ENCODE measurements at places on chromosomes 6 and 20.

DNA sequence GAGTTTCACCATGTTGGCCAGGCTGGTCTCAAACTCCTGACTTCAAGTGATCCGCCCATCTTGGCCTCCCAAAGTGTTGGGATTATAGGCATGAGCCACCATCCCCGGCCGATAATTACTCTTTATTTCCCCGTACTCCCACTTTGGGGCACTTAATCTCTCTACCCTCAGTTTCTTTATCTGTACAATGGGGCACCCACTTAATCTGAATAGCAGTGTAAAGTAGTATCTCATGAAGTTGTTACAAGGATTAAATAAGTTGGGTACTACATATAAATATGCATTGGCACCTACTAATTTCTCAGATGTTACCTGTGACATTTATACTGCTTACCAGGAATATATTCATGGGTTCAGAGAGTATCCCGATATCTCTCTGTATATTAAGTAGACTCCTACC is 15.2 kb downstream of the GINM1 start:
- no peaks in the 10 kb centered on the region for H3K4me1 ChIP-seq
- DNase-seq, result no peak
- H3K27me3 ChIP-seq, result no peaks in the 10 kb centered on the region
- H3K27ac ChIP-seq, result no peak overlapping the region
- H3K36me3 ChIP-seq, result peaks cover 28% of the 10 kb centered on the region

- peaks cover 2% of the 10 kb centered on the region for H3K27me3 ChIP-seq
- peaks cover 21% of the 10 kb centered on the region for H3K4me1 ChIP-seq
- peaks cover 23% of the 10 kb centered on the region for H3K36me3 ChIP-seq
- peak; percentile 48 for DNase-seq
- peak overlapping the region; percentile 98 for H3K27ac ChIP-seq
These were observed 706 bp downstream of the ZNF184 start for GRCh38 chr6:27472182-27472616.

GRCh38 chr6:155341130-155341828 is 27.0 kb upstream of the TFB1M start:
- no peaks in the 10 kb centered on the region for H3K27me3 ChIP-seq
- H3K36me3 ChIP-seq, result peaks cover 3% of the 10 kb centered on the region
- H3K4me3 ChIP-seq, result no peak overlapping the region
- H3K4me1 ChIP-seq, result no peaks in the 10 kb centered on the region
- no peak for DNase-seq

GRCh38 chr20:17882065-17882833 is 86.3 kb downstream of the SNX5 start:
- H3K4me3 ChIP-seq, result no peak overlapping the region
- H3K4me1 ChIP-seq, result peaks cover 15% of the 10 kb centered on the region
- no peak overlapping the region for H3K27ac ChIP-seq
- no peaks in the 10 kb centered on the region for H3K36me3 ChIP-seq
- H3K27me3 ChIP-seq, result peaks cover 4% of the 10 kb centered on the region

GRCh38 chr6:169984181-169985120 is 233.0 kb downstream of the ERMARD start:
- no peak overlapping the region for H3K27ac ChIP-seq
- H3K27me3 ChIP-seq, result peaks cover 7% of the 10 kb centered on the region
- no peak overlapping the region for H3K4me3 ChIP-seq
- no peak for DNase-seq
- H3K4me1 ChIP-seq, result peaks cover 1% of the 10 kb centered on the region

DNA sequence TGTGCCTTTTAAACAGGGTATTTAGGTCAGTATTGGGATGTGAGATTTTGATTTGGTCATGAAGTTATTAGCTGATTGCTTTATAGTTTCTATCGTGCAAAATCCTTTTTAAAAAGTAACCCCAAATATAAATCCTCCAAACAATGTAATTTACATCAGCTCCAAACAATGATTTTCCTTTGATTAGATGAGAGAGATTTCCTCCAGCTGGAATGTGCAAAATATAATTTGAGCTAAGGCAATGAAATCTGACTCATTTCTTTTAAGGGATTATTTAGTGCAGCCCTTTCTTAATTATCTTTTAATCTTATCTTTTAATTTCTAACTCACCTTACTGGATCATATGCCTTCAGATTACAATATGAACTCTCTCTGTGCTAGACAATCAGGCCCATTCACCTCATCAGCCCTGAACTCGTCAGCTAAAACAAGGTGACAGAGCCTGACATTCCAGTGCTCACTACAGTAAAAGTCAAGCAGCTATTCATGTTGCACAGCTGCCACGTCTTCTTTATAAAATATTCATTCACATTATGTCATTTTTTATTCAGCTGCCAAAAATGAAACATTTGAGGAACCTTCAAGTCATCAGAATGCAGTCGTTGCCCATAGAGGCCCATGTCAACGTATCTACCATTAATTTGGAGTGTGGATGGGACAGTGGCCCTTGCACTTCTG is 440.1 kb downstream of the CBLN4 start:
- H3K4me3 ChIP-seq, result no peak overlapping the region
- peaks cover 4% of the 10 kb centered on the region for H3K36me3 ChIP-seq
- H3K27me3 ChIP-seq, result no peaks in the 10 kb centered on the region

GRCh38 chr6:146364816-146365594 is 178.6 kb upstream of the RAB32 start:
- H3K27ac ChIP-seq, result no peak overlapping the region
- H3K4me1 ChIP-seq, result peaks cover 11% of the 10 kb centered on the region
- no peaks in the 10 kb centered on the region for H3K36me3 ChIP-seq
- no peaks in the 10 kb centered on the region for H3K27me3 ChIP-seq
- DNase-seq, result no peak

DNA sequence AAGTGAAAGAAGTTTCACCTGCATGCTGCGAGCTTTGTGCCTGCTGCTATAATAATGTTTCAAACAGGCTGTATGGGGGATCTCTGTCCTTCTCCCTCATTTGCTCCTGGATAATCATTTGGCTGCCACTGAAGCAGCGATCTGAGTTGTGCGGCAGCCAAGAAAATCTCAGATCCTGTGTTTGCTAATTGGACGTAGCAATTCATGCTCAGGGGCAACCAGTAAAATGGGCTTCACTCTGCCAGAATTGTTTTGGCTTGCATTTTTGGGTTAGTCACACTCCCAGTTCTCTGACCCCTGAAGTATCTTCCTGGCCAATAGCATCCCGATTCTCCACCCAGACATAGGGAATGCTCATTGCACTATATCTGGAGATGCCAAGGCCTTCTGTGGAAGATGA is 13.7 kb upstream of the STXBP5 start:
- H3K4me1 ChIP-seq, result peaks cover 6% of the 10 kb centered on the region
- no peaks in the 10 kb centered on the region for H3K36me3 ChIP-seq
- H3K4me3 ChIP-seq, result no peak overlapping the region
- no peaks in the 10 kb centered on the region for H3K27me3 ChIP-seq
- H3K27ac ChIP-seq, result no peak overlapping the region

- H3K4me1 ChIP-seq, result no peaks in the 10 kb centered on the region
- H3K4me3 ChIP-seq, result no peak overlapping the region
- DNase-seq, result no peak
- H3K27me3 ChIP-seq, result no peaks in the 10 kb centered on the region
These were observed 125.1 kb upstream of the CARMIL1 start for GRCh38 chr6:25154034-25154596.

DNA sequence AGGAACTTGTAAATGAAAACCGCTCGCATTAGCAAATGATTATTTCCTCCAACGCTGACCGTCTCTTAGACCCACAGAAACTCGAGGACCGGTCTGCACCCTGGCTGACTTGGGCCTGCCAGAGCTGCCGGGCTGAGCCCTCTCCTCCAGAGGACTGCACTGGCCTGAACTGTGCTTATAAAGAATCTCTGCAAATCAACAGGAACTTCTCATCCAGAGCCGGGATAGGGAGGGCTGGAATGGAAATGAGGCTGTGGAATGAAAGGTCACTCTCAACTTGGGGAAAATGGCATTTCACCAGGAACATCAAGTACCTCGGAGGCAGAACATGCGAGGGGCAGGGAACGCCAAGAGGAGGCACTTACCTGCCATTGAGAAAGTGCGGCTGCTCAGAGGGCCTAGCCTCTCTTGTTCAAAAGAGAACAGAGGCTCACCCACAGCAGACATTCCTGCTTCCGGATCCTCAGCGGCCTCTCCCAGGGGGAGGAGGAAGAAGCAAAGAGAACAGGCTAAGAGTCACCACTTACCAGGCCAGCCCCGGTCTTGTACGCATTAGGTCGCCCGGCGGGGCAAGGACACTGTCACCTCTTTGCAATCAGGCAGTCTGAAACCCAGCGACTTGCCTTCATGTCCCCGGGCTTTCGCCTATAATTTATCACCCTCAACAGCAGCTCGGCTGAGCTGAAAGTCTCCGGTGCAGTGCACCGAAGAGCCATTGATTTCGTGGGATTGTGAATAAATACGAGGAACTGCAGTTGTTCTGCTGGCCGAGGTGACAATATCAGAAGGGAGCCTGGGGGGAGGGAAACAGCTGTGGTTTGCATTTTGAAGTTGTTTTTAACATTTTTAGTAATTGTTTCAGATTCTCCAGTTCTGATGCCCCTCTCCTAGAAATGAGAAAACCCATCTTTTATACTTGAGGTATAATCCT is 37.6 kb downstream of the ZMYND8 start:
- H3K27me3 ChIP-seq, result peaks cover 10% of the 10 kb centered on the region
- H3K4me3 ChIP-seq, result peak overlapping the region; percentile 63
- peaks cover 8% of the 10 kb centered on the region for H3K36me3 ChIP-seq
- H3K4me1 ChIP-seq, result peaks cover 84% of the 10 kb centered on the region

DNA sequence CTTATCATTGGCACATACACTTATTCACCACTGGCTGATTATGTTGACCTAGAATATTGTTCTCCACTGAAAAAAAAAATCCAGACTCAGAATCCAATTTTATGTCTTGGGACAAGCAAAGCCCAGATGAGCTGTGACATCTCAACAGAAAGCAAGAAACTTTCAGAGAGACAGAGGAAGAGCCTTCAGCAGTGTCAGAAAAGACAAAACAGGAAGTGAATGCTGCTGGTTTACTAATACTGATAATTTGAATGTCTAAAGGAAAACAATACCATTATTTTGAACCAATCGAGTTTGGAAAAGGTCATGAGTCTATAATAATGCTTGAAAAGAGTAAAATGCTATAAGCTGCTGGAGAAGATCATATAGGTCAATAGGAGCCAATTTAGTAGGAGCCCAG is 179.8 kb upstream of the RIMS1 start:
- DNase-seq, result no peak
- no peak overlapping the region for H3K27ac ChIP-seq
- H3K4me1 ChIP-seq, result peaks cover 11% of the 10 kb centered on the region
- no peaks in the 10 kb centered on the region for H3K27me3 ChIP-seq
- H3K36me3 ChIP-seq, result no peaks in the 10 kb centered on the region
- no peak overlapping the region for H3K4me3 ChIP-seq

- no peak overlapping the region for H3K27ac ChIP-seq
- no peak overlapping the region for H3K4me3 ChIP-seq
- DNase-seq, result no peak
- H3K27me3 ChIP-seq, result peaks cover 7% of the 10 kb centered on the region
These were observed 106.1 kb downstream of the CEBPB start for GRCh38 chr20:50296450-50297375.

- H3K4me1 ChIP-seq, result peaks cover 9% of the 10 kb centered on the region
- DNase-seq, result no peak
- no peaks in the 10 kb centered on the region for H3K36me3 ChIP-seq
- peaks cover 4% of the 10 kb centered on the region for H3K27me3 ChIP-seq
- no peak overlapping the region for H3K27ac ChIP-seq
These were observed 187.6 kb upstream of the QKI start for GRCh38 chr6:163226836-163227485.

DNA sequence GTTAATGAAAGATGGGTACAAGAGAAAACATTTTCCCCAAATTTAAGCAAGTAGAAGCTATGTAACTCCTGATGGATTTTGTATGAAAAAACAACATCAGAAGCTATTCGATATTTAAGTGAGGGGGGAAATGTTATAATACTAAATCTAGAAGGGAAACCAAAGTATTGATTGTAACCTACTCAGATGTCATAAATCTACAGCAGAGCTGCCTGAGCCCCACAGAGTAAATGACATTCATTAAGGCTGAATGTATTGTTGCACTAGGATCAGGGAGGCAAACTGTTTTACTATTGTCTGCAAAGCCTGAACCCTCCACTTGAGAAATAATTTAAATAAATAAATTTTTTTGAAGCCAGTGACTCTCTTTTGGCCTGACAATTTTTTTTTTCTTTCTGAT is 19.3 kb downstream of the ANKRD6 start:
- H3K27ac ChIP-seq, result no peak overlapping the region
- no peak overlapping the region for H3K4me3 ChIP-seq
- peaks cover 7% of the 10 kb centered on the region for H3K4me1 ChIP-seq
- peaks cover 12% of the 10 kb centered on the region for H3K36me3 ChIP-seq
- no peaks in the 10 kb centered on the region for H3K27me3 ChIP-seq
- no peak for DNase-seq

- H3K27me3 ChIP-seq, result peaks cover 2% of the 10 kb centered on the region
- no peaks in the 10 kb centered on the region for H3K36me3 ChIP-seq
- H3K27ac ChIP-seq, result no peak overlapping the region
- DNase-seq, result no peak
- H3K4me3 ChIP-seq, result no peak overlapping the region
These were observed 56.6 kb downstream of the RALGAPA2 start for GRCh38 chr20:20655883-20656282.

DNA sequence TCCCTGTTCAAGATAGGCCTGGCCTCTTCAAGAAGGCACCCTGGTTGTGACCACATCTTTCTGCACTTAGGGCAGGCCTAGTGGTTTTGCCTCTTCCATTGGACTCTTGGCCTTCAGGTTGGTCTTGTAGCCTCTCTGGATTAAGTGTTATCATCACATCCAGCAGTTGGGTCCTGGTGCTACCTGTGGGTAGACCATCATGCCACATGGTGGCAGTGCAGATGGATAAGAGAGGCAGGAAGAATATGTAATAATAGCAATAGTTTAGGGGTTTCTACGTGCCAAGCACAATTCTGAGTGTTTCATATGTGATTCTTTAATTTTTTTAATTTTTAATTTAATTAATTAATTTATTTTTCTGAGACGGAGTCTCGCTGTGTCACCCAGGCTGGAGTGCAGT is 28.5 kb upstream of the SNRPB2 start:
- peak; percentile 8 for DNase-seq
- no peak overlapping the region for H3K27ac ChIP-seq
- no peaks in the 10 kb centered on the region for H3K27me3 ChIP-seq
- H3K4me3 ChIP-seq, result no peak overlapping the region
- H3K4me1 ChIP-seq, result peaks cover 13% of the 10 kb centered on the region

DNA sequence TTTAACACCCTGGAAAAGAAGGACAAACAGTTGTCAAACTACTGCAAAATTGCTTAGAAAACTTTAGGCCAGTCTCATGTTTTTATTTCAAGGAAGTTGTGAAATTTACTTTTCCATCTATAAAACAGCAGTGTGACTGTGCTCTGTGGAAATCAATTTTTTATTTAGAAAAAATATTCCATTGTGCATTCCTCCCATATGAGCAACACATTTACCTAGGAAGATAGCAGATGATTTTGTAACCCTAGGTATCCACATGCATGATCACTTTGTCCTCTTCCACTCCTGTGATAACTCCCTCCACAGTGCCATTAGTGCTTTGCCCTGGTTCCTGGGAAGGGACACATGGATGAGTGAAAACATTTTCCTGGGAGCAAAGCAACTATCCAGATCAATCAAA is 70.0 kb upstream of the SHLD1 start:
- H3K4me3 ChIP-seq, result no peak overlapping the region
- H3K4me1 ChIP-seq, result peaks cover 6% of the 10 kb centered on the region
- no peaks in the 10 kb centered on the region for H3K36me3 ChIP-seq
- H3K27me3 ChIP-seq, result no peaks in the 10 kb centered on the region
- DNase-seq, result no peak

GRCh38 chr6:134539865-134540323 is 222.0 kb upstream of the SGK1 start:
- H3K27ac ChIP-seq, result peak overlapping the region; percentile 68
- H3K4me1 ChIP-seq, result peaks cover 9% of the 10 kb centered on the region
- H3K36me3 ChIP-seq, result no peaks in the 10 kb centered on the region
- no peaks in the 10 kb centered on the region for H3K27me3 ChIP-seq
- no peak overlapping the region for H3K4me3 ChIP-seq
- peak; percentile 9 for DNase-seq

Measured in endothelial cell (in vitro differentiated cells).